Nucleus accumbens (tissue), 56 donors: ENCODE measurements at places on chromosomes 12 and 14.

DNA sequence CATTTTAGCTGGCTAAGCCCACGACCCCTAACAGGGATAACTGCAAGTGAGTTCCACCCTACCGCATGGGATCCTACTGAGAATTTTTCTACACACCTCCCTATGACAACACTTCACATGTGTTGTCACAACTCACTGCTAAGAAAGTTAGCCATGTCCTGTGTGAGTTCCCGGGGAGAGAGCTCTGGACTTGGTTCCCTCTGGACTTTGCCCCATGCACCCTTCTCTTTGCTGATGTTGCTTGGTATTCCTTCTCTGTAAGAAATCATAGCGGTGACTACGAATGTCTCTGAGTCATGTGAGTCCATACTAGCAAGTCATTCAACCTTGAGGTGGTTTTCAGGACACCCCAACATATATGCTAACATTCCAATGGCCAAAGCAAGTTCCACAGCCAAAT lies 9.5 kb upstream of the CDKN3 start:
- DNase-seq = no peak

GRCh38 chr14:23661542-23661941 lies 25.4 kb downstream of the DHRS2 start:
- DNase-seq = no peak

DNA sequence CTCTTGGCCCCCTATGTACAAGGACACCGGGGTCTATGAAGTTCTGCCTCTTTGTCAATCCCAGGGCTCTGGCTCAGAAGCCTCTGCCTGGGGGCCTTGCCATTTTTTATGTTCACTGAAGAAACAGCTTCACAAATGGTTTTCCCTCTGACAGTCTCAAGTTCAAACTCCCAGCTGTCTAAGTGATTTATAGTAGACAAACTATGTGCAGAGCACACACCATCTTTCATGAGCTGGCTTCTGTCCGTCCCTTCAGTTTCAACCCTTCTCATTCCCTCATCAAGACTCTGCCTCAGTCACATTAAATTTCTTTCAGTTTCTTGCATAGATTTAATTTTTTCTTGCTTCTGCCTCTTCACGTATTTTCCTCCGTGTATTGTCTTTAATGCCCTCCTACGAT lies 2.7 kb upstream of the DCD start:
- no peak for DNase-seq

- no peak for DNase-seq
Measured at GRCh38 chr12:62737188-62737587, 197.8 kb downstream of the PPM1H start.

DNA sequence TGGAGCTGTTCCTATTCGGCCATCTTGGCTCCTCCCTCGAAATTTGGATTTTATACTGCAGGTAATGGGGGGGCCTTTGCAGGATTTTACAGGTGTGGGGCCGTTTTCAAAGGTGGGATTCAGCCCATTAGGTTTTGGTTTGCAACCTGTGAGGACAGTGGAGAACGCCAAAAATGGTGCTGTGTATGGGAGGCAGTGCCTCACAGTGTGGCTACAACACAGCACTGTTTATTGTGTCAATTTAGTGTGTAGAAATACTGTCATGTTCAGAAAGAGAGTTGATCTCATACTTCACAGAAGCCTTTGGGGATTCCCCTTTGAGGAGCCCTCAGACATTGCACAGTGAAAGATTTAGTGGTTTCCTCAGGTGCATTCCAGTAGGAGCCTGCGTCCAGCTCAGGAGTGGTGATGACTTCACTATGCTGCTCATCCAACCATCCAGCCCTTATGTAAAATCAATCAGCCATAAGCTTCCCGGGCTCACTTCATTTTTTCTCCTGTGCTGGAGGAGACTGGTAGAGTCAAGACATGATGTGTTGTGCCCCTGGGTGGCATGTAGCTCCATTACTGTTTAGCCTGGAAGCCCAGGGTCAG lies 92.7 kb upstream of the PRMT8 start:
- no peak for DNase-seq

DNA sequence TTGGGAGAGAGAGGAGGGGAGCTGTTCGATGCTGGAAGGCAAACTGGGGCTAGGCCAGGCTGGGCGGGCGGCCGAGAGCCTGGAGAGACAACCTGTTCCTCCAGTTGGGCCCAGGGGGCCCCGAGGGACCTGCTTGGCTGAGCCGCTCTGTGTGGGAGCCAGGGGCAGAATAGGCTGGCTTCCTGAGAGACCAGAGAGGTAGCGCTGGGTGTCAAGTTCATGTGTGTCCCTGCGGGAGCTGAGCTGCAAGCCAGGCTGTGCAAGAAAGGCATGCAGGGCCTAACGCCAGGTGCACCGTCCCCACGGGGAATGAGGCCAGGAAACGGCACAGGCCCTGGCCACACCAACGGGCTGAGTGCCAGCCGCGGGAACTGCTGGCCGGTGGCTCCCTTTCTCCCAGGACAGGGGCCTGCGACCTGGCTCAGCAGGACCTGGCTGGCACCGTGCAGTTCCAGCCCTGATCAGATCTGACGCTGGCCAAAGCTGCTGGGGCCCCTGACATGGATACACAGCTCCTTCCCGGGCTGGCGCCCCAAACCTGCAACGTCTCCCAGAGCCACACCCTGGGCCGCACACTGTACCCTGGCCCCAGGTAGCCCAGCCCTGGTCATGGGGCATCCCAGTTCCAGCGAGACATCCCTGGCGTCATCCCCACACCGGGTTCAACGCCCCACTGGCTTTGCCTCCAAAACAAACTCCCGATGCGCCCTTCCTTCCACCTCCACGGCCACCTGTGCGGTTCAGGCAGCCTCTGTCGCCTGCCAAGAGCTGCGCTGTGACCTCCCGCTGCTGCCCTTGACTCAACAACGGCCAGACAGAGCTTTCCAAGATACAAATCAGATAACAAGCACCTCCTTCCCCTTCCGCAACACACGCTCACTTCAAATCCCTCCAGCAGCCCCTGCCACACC lies 65.0 kb downstream of the RFLNA start:
- DNase-seq = peak; percentile 54

GRCh38 chr14:99272632-99272898 lies 568 bp upstream of the BCL11B start:
- DNase-seq = no peak

DNA sequence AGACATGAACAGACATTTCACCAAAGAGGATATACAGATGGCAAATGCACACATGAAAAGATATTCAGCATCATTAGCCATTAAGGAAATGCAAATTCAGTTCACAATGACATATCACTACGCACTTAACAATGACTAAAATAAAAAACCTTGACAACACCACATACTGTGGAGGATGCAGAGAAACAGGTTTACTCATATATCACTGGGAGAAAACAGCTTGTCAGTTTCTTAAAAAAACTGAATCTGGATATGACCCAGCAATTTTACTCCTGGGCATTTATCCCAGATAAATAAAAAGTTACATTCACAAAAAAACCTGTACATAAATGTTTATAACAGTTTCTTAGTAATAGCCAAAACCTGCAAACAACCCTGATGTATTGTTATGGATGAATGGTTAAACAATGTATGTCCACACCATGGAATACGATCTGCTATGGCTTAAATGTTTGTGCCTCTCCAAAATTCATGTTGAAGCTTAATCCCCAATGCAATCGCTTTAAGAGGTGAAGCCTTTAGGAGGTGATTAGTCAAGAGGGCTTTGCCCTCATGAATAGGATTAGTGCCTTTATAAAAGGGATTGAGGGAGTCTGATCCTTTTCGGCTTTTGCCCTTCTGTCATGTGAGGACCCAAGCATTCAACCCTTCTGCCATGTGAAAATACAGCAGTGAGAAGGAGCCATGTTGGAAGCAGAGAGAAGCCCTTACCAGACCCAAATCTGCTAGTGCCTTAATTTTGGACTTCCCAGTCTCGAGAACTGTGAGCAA lies 36.0 kb upstream of the PPP4R3A start:
- DNase-seq = no peak

DNA sequence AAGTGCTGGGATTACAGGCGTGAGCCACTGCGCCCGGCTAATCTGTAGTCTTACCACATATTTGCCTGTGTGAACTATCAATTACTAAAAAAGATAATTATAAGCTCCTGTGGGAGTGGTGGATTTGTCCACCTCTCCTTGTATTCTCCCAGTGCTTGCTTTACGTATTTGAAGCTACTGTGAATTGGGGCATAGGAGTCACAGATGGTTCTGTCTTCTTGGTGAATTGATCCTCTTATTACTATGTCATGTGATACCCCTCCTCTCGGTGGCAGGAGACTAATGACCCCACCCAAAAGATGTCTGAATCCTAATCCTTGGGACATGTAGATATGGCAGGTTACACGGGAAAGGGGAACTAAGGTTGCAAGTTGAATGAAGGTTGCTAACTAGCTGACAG lies 11.8 kb downstream of the GPR132 start:
- no peak for DNase-seq

DNA sequence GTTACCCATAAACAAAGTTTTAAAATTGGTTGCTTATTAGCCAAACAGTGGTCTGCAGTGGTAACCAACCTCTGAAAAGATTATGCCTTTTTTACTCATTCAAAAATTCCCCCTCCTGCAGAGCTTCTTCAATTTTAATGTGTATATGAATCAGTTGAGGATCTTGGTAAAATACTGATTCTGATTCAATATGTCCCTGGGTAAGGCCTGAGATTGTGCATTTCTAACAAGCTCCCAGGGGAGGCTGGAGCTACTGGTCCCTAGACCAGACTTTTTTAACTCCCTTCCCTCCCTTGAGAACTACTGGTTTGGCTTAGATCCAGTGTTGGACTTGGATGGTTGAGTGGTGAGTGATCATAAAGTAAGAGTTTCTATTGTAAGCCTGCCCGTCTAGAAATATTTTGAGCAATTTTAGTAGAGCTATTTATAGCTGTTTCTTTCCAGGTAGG lies 90.2 kb downstream of the FUT8 start:
- no peak for DNase-seq

GRCh38 chr12:67070604-67071003 lies 198.6 kb upstream of the CAND1 start:
- DNase-seq = no peak

GRCh38 chr12:3342051-3342450 lies 149.0 kb upstream of the PRMT8 start:
- DNase-seq = no peak

DNA sequence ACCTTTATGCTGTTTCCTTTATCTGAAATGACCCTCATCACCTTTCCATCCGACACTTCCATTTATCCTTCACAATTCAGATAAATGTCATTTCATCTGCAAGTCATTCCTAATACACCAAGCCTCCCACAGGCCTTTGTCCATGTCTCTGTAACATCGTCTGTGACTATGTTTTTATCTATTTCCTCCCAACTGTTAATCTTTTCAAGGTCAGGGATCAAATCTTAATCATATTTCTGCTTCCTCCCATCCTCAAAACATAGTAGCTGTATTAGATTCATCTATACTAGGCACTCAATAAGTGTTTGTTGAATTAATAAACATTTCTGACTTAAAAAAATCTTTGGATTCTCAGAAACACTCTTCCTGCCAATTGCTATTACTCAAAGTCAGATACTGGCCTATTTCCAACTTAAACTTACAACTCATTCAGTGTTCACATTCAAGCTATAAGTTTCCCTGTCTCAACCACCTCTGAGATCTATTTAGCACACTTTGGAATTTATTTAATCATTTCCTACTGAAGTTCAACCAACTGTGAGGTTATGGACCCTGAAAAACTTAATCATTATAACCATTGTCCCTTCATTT lies 100.2 kb upstream of the ALX1 start:
- DNase-seq = no peak

DNA sequence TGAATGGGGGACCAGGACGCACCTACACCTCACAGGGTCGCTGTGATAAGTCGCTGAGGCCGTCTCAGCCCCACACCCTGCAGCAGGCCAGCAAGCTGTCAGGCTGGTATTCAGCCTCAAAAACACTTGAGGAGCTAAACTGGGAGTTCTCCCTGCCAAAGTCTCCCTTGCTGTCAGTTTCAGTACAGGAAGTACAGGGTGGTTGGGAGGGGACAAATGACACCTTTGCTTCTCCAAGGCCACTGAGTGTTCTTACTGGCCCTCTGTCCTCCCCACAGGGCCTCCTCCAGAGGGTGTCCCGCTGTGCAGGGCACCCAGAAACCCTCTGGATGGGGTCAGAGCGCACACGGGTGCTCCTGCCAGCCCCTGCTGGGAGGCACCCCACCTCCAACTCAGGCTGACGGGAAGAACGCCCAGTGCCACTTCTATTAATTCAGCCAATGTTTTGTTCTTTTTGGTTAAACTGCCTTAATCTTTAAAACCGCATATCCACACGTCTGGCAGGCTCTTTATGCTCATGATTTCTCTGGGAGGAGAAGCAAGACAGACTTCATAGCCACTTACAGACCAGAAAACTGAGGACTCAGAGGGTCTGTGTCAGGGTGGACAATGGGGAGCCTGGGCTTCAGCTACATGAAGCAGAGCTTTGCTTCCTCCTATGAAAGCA lies 75.9 kb downstream of the ITPK1 start:
- DNase-seq = no peak

DNA sequence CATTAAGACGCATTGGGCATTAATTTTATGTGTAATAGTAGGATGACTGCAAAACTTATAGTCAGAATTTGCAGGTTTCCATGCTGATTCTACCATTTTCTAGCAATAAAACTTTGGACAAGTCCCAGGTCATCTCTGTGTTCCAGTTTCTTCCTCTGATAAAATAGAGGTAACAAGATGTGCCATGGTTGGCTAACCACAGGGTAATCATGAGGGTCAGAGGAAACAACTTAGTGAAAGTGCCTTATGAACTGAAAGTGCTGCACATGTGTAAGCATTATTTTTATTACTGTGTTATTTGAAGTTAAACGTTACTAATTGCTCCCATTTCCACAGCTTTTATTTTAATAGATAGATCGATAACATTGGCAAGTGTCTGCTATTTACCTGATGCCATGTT lies 21.1 kb downstream of the SMCO2 start:
- no peak for DNase-seq

DNA sequence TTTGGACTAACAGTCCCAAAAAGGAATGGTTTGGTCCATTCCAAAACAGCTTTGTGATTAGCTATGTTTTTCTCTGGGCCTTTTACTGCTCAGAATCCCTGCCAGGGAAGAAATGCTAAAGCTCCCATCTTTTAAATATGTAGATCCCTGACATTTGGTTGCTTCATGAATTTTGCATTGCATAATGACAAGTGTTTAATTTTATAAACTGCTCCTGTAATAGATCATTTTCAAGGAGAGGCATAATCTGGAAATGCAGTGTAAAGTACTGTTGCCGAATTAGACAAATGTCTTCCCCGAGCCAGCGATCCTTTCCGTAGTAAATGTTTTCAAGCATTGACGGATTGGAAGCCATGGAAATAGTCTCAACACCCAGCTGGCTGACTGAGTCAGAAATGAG lies 291.3 kb upstream of the PRKD1 start:
- no peak for DNase-seq
